ENCODE measurements at places on chromosomes 3 and 15.
A peak's percentile ranks its signal among the peaks of the same experiment; 100 is the strongest.

DNA sequence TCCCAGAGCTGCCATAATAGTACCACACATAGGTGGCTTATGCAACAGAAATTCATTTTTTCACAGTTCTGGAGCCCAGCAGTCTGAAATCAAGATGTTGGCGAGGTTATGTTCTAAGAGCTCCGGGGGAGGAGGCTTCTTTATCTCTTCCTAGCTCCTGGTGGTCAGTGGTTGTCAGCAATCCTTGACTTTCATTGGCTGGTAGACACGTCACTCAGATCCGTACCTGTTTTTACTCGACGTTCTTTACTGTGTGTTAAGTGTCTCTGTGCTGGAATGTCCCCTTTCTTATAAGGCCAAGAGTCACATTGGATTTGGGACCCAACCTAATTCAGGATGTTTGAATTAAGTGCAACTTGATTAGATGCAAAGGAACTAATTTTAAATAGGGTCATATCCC lies 218.5 kb upstream of the CNTN3 start:
- no peak for DNase-seq

DNA sequence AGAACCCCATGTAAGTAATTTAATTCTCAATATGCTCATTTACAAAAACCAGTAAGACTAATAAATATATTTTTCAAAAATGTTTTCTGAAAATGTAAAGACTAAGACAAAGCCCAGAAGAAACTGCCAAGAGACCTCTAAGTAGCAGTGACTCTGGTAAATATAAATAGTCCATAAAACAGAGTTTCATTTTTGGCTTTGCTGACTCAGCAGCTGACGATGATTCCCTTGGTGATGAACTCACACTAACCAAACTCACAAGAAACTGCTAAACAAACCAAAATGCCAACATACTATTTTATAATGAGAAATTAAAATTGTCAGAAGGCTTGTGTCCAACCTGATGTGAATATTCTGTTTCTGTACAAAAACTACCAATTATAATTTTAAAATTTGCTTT lies 31.5 kb upstream of the IMPG2 start:
- no peak for DNase-seq

DNA sequence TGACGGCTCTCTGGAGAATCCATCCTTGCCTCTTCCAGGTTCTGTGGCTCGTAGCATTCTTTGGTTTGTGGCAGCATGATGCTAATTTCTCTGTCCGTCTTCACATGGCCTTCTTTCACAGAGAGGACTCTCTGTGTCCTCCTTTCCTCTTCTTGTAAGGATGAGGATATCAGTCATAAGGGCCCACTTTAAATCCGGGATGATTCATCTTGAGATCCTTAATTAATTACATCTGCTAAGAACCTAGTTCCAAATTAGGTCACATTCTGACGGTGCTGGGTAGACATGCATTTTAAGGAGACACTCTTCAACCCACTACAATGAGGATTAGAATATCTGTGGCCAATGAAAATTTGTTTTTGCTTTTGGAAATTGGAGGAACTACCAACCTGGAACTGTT lies 15.7 kb upstream of the GXYLT2 start:
- no peak for DNase-seq

DNA sequence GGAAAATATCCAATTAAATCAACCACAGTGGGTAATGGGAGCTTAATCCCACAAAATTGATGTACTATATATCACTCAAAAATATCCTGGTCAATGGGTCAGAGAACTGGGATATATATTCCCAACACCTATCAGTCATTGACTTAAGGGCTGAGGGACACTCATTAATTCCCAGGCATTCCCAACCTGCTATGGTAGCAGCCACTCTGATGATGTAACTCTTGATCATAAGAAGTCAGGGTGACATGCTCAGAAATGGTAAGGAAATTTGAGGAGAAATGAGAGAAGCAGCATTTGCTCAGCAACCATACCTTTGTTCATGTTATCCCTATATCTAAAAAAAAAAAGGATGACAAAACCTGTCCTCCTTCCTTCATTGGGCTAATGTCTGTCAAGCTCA lies 3.1 kb upstream of the PLOD2 start:
- DNase-seq = no peak

- DNase-seq = peak; percentile 87
Measured at GRCh38 chr3:162525066-162525742, 1028.6 kb downstream of the OTOL1 start.

GRCh38 chr3:23404246-23404645 lies 201.1 kb downstream of the UBE2E2 start:
- DNase-seq = no peak

DNA sequence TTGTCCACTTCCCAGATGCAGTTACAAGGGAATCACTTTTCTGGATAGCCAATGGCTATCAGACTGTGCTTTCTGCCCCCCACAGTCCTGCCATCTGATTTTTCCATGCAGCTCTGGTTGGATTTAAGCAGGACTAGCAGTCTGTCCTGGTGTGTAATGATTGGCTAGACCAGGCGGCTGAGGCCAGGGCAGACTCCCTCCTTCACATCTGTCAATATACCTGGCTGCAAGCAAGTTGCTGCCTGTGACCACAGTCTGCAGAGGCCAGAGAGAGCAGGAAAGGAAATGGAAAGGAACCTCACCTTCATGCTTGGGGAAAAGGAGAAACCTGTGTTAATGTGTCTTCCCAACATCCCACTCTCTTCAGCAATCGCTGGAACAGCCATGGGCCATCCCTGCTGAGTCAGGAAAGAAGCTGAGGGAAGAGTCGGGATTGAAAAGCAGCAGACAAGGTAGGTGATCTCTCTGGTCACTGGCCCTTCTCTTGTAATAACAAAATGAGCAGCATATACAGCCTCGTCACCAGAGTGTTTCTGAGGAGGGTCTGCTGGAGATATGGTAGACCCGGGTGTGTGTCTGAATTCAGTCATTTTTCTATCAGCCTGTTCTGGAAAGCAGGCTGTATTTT lies 126.7 kb upstream of the PHLDB2 start:
- DNase-seq = no peak

DNA sequence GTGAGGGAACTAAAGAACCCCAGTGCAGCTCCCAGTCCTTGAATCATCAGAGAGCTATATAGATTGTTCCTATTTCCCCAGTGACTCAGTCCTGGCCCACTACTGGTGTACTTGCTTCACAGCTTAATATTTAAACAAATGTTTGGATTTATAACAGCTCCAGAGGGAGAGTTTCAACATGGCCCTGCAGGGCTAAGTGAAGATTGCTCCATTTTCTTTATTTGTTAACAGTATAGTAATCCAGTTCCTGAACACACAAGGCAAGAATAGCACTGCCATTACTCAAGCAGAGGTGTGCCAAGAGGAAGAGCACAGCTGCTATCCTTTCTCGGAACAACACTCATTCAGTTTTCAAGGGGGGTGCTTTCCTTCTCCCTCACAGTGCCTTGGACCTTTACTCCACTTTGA lies 6.5 kb downstream of the SQOR start:
- DNase-seq = peak; percentile 93

DNA sequence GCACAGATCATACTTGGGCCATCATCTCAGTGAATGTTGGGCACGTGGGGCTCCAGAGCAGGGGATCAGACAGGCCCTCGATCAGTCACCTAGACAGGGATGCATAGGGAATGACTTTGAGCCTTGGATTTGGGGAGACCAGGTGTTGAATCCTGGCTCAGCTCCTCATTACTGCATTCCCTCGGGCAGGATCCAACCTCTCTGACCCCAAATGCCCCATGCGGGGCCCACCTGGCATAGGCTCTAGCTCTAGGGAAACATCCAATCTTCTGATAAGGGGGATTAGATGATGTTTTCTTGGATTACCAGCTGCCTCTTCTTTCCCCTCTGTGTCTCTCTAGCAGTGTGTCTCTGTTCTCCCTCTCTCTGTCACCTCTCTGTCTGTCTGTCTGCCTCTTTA lies 22.7 kb downstream of the LOXL1 start:
- DNase-seq = no peak

DNA sequence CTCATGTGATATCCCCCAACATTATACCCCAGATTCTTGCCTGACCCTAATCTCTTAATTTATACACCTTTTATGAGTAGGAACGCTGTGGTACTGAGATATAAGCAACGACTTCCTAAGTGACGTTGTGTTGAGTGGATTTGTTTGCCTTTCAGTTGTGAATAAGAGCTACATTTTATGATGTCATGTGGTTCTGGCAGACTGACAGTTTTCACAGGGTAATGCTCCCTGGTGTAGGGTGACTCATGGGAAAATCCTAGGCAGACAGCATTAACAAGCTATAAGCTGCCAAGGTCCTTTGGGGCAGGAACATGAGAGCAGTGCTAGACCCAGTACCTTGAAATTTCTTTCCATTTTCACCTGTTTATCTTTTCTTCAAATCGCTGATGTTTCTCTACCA lies 11.2 kb downstream of the C3orf52 start:
- peak; percentile 99 for DNase-seq
